ENCODE measurements at places on chromosomes 16 and 17.

DNA sequence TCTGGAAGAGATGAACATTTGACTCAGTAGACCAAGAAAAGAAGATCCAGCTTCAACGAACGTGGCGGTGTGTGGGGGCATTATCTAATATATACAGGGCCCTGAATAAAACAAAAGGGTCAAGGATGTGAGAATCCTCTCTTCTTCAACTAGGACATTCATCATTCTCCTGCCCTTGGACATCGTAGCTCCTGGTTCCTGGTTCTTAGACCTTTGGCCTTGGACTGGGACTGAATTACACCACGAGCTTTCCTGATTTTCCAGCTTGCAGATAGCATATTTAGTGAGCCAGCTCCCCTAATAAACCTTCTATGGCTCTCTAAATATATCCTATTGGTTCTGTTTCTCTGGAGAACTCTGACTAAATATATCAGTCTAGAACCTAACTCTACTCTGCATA is 29.5 kb upstream of the HELZ start:
- no peak for DNase-seq

GRCh38 chr17:47622180-47622549 is 27.6 kb upstream of the KPNB1 start:
- DNase-seq = no peak

DNA sequence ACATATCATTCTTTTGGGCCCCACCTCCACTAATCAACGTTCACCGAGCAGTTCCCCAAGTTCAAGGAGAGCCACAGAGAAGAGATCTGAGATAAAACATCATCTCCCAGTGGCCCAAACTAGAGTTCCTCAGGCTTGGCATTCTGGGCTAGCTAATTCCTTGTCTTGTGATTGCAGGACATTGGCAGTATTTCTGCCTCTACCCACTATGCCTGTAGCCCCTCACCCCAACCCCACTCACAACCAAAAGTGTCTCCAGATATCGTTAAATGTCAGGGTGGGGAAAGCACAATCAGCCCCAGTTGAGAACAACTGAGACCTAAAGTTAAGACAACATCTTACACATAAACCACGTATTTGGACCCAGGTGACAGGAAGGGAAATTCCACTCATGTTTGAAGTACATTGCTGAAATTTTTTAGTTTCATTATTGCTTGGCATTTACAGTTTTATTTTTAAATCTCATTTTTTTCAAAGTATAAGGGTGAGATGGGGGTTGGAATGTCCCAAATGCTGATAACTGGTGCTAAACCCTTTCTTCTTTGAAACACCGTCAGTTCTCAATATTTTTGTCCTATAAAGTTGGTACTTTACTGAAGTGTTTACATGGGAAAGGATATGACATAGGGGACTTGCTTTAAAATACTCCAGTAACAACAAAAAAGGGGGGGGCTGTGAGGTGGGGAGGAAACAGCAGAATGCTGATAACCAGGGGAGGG is 13.6 kb downstream of the ZC3H7A start:
- no peak for DNase-seq

DNA sequence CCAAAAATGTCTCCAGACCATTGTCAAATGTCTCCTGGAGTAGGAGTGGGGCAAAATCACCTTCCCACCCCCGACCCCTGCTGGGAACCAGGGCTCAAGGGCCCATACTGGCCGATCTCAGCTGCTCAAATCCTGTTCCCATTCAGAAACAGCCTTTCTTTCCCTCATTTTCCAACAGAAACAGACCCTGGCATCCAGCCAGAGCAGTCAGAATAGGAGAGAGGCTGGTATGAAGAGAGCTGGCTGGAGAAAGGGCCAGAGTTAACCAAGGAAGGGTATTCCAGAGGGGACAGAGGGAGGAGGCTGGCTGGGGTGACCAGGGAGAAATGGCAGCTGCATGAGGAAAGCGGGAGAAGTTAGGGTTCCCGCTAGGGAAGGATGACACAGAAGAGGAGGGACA is 199.1 kb downstream of the XYLT1 start:
- no peak for DNase-seq

- DNase-seq = no peak
These were observed 39.7 kb downstream of the NACA2 start for GRCh38 chr17:61551255-61551742.

- DNase-seq = no peak
These were observed 29.4 kb downstream of the RPH3AL start for GRCh38 chr17:323181-323580.

- DNase-seq = no peak
These were observed 6.5 kb upstream of the LLGL1 start for GRCh38 chr17:18218756-18219415.

- DNase-seq = no peak
These were observed 9.2 kb downstream of the CDIP1 start for GRCh38 chr16:4529085-4530060.

- no peak for DNase-seq
These were observed 15.0 kb downstream of the OR1F1 start for GRCh38 chr16:3202903-3203539.

DNA sequence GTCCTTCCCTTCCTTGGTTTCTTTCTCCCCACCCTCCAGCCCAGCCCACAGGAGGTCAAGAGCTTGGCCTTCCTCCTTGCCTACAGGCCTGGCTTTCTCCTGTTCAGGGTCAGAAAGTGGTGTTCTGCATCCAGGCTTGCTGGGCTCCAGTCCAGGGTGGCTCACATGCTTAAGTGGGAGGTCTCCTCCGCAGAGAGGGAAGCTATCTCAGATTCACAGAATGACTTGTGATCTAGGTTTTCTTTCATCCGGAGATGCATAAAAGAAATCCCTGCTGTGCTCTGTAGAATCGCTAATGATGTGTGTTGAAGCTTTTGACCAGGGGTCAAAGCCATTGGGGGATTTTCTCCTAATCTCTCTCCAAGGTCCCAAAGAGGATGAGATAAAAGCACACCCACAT is 382.3 kb upstream of the EEF2KMT start:
- DNase-seq = no peak
